ENCODE measurements at places on chromosomes 7 and 10.
A peak's percentile ranks its signal among the peaks of the same experiment; 100 is the strongest.

GRCh38 chr10:61337741-61338140 lies 115.4 kb downstream of the TMEM26 start:
- no peak for DNase-seq

DNA sequence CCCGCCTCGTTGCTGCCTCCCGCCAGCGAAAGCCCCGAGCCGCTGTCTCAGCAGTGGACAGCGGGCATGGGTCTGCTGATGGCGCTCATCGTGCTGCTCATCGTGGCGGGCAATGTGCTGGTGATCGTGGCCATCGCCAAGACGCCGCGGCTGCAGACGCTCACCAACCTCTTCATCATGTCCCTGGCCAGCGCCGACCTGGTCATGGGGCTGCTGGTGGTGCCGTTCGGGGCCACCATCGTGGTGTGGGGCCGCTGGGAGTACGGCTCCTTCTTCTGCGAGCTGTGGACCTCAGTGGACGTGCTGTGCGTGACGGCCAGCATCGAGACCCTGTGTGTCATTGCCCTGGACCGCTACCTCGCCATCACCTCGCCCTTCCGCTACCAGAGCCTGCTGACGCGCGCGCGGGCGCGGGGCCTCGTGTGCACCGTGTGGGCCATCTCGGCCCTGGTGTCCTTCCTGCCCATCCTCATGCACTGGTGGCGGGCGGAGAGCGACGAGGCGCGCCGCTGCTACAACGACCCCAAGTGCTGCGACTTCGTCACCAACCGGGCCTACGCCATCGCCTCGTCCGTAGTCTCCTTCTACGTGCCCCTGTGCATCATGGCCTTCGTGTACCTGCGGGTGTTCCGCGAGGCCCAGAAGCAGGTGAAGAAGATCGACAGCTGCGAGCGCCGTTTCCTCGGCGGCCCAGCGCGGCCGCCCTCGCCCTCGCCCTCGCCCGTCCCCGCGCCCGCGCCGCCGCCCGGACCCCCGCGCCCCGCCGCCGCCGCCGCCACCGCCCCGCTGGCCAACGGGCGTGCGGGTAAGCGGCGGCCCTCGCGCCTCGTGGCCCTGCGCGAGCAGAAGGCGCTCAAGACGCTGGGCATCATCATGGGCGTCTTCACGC lies 825 bp downstream of the ADRB1 start:
- DNase-seq = no peak

DNA sequence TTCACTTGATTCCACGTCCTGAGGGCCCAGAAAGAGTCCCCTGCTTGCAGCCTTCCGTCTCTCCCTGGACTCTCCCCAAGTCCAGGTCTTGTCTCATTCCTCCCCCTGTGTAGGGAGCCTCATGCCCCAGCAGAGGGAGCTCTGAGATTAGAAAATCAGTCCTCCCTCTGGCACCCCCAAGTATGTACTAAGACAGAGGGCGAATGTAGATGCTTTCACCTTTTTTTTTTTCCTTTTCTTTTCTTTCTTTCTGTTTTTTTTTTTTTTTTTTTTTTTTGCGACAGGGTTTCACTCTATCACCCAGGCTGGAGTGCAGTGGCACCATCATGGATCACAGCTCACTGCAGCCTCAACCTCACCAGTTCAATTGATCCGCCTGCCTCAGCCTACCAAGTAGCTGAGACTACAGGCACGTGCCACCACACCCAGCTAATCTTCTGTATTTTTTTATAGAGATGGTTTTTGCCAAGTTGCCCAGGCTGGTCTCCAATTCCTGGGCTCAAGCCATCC lies 10.3 kb downstream of the SFXN3 start:
- DNase-seq = peak; percentile 21

GRCh38 chr7:116139807-116140206 lies 70.5 kb upstream of the TES start:
- DNase-seq = no peak
